ENCODE measurements at places on chromosomes 2 and 18. TPM values are rescaled to one million over a fixed set of nuclear protein-coding genes. Genes with fewer than 3 reads are reported as not detected.

Gene KIF3C
- polyA plus RNA-seq, result 1.5 TPM

Gene TNS1
- polyA plus RNA-seq, result 39.8 TPM

Gene AAMP
- polyA plus RNA-seq, result 64.6 TPM

Gene SERPINB10
- 0.27 TPM for polyA plus RNA-seq

Gene SH3RF3
- 1.2 TPM for polyA plus RNA-seq

Gene CYTIP
- polyA plus RNA-seq, result 1.3 TPM

Gene CCBE1
- 0.90 TPM for polyA plus RNA-seq

Gene CELF4
- polyA plus RNA-seq, result 0.07 TPM

Gene SLC11A1
- 5.6 TPM for polyA plus RNA-seq

Gene ATRAID
- 170 TPM for polyA plus RNA-seq

Gene KCNS3
- polyA plus RNA-seq, result 7.3 TPM

Gene MYCN
- polyA plus RNA-seq, result 1.0 TPM

Gene ATOH8
- polyA plus RNA-seq, result 57.5 TPM

Gene IL1RN
- polyA plus RNA-seq, result 0.86 TPM

Gene TRIB2
- 31.6 TPM for polyA plus RNA-seq

Gene ZNF516
- 3.1 TPM for polyA plus RNA-seq

Gene UBE2E3
- polyA plus RNA-seq, result 41.6 TPM

Gene LRP1B
- 2.2 TPM for polyA plus RNA-seq

Gene CAPN14
- not detected for polyA plus RNA-seq

Gene OBSL1
- 87.8 TPM for polyA plus RNA-seq

Gene ARHGAP15
- 5.6 TPM for polyA plus RNA-seq

Gene LOXL3
- 0.78 TPM for polyA plus RNA-seq

Gene FAM161A
- polyA plus RNA-seq, result 2.1 TPM

Gene PDE1A
- 4.9 TPM for polyA plus RNA-seq

Gene IGFBP5
- polyA plus RNA-seq, result 36.1 TPM
